NT2/D1 (cell line): ENCODE measurements at places on chromosomes 6 and 20.

DNA sequence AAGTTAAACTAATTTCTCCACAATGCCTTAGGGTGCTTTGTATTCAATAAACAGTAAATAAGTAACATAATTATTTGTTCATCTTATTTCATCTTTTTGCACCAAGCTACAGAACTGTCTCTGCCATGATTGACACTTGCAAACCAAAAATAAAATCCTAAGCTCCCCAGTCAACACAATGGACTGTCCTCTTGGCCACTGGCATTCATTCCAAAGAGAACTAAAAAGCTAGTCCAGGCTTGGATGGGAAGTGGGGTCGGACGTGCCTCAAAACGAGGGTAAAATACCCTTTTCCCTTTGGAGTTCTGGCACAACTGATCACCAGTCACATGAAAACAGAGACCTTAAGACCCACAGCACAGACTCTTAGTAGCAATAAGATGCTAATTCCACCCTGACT lies 66.4 kb upstream of the THBS2 start:
- no peak for DNase-seq

- no peak for DNase-seq
These were observed 80.4 kb upstream of the PMEPA1 start for GRCh38 chr20:57790176-57790575.

- DNase-seq = peak; percentile 62
These were observed 13.8 kb downstream of the UCKL1 start for GRCh38 chr20:63942250-63942951.

GRCh38 chr6:66226109-66226508 lies 519.1 kb upstream of the EYS start:
- DNase-seq = no peak

- DNase-seq = no peak
These were observed 116.4 kb downstream of the KIF6 start for GRCh38 chr6:39608652-39609345.

DNA sequence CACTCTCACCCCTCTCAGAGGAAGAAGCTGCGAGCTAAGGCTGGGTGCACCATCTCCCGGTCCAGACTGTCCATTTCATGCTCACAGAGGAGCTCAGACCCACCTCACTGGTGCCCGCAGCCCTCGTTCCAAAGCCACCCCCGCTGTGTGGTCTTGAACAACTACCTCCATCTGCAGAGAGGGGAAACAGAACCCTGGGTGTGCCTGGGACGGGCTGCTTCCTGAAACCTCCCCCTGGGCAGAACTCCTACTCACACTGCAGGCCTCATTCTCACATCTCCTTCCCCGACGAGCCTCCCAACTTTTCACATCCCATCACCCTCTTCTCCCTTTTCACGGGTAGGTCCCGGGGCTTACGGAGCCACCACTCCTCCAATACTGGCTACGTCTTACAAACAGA lies 18.1 kb downstream of the PMEPA1 start:
- no peak for DNase-seq

- DNase-seq = no peak
These were observed 16.9 kb downstream of the GPR31 start for GRCh38 chr6:167140589-167141474.

- no peak for DNase-seq
These were observed 240.1 kb downstream of the KCNQ5 start for GRCh38 chr6:72861935-72862432.

GRCh38 chr6:36618366-36619355 lies 24.5 kb downstream of the SRSF3 start:
- no peak for DNase-seq

DNA sequence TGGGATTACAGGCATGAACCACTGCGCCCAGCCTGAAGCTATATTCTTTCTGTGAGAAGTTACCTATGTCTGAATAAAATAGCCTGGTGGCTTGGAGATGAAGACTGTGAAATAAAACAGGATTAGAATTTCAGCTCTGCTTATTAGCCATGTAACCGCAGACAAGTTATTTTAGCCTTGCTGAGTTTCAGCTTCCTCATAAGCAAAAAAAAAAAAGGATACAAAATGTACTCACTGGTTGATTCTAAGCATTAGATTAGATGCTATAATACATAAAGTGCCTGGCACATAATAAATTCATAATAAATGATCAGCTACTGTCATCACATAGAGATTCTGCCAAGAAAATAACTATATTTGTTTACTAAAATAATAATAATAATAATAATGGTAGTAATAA lies 98.8 kb downstream of the EPB41L2 start:
- DNase-seq = no peak

GRCh38 chr6:1164600-1164999 lies 147.3 kb upstream of the FOXQ1 start:
- no peak for DNase-seq

- no peak for DNase-seq
These were observed 6.1 kb upstream of the LAMP5 start for GRCh38 chr20:9508240-9508661.

DNA sequence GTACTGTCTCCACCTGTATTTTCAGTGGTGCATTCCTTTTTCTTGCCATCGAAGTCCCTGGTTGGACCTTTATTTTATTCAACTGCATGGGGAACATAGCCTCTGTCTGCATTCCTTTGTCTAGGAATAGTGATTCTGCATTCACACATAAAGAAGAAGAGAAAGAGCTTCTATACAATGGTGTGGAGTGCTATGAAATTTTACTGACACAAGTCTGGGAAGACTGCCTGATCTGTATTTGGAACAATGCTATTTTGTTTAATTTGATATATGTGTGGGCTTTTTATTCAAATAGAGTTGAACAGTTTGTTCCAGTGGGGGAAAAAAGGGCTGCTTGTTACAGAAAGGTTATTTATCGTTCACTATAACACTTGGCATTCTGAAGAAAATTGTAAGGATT lies 375.7 kb upstream of the POU3F2 start:
- no peak for DNase-seq

- DNase-seq = no peak
These were observed 49.7 kb downstream of the TOP1 start for GRCh38 chr20:41078329-41078728.

- no peak for DNase-seq
These were observed 2.5 kb upstream of the TNFRSF6B start for GRCh38 chr20:63693733-63694583.

DNA sequence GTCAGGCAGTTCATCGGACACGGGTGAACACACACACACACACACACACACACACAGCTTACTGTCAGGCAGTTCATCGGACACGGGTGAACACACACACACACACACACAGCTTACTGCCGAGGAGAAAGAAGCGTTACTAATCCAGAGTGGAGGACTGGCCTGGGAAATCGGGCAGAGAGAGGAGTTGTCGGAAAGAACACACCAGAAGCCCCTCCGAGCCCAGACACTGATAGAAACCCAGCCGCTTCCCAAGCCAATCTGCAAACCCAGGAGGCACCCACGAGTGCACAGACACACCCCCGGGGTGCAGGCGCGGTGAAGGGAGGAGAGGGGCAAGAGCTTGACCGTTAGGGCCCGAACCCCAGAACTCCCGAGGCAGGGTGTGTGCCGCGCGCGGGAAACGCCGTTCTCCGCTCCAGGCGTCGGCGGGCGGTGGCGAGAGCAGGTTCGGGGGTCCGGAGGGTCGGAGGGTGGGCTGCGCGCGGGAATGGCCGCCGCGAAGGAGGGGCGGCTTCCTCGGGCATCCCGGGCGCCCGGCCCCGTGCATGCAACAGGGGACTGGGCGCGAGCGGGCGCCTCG lies 636 bp downstream of the ELOVL2 start:
- no peak for DNase-seq

DNA sequence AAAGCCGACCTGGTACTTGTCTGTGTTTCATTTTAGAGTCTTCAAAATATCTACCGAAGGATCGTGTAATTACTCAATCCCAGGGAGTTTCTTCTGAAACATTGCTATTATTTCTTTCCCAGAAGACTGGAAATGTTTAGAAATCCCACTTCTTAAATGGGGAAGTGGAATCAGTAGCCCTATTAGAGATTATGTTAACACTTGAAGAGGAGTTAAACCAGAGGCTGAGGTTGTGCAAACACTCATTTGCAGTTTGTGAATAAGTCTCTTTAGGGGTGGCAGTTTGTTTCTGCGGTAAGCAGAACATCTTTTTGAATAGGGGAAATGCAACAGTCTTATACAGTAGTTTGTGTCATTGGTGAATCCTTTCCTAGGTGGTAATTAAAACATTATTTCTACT lies 21.3 kb downstream of the DSP start:
- DNase-seq = no peak

DNA sequence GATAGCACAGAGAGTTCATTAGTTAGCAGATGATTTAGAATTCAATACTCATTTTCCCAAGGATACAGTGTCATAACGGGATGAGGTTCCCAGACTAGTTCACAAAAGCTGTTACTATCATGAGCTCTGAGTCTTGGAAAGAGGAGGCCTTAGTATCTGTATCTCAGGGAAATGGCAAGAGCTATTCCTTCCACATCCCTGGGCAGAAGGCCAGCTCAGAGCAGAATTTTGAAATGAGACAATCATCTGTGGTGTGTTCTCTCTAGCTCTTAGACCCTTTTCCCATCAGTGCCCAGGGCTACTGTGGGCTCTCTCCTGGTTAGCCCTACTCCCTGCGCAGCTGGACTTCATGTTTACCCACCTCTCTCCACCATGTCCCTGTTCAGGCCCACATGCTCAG lies 64.5 kb downstream of the JAG1 start:
- DNase-seq = no peak

GRCh38 chr6:151067684-151068596 lies 171.8 kb upstream of the AKAP12 start:
- no peak for DNase-seq

- DNase-seq = no peak
These were observed 113.6 kb downstream of the TSHZ2 start for GRCh38 chr20:53085720-53086119.

GRCh38 chr20:58682656-58683531 lies 9.7 kb upstream of the NPEPL1 start:
- no peak for DNase-seq

GRCh38 chr6:81088145-81088544 lies 664.3 kb downstream of the TENT5A start:
- DNase-seq = no peak

GRCh38 chr6:151068761-151069312 lies 170.9 kb upstream of the AKAP12 start:
- no peak for DNase-seq

GRCh38 chr6:85669735-85670194 lies 27.1 kb upstream of the SYNCRIP start:
- DNase-seq = peak; percentile 52

DNA sequence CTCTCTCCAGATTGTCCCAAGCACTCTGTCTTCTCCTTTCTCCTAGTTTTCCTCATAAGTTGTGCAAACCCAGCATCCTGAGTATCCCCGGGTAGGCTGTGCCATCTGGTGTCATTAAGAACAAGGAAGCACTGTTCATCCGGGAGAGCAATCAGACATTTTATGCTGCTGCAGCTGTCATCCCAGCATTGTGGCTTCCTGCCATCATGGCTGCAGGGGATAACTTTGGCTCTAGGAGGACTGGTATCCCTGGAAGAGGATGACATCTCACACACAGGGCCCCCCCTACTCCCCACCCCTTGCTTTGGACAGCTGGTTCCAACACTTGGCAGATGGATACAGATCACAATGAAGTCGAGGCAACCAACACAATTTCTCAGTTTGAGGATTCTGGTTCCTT lies 1195.1 kb upstream of the MAP3K7 start:
- DNase-seq = no peak

GRCh38 chr6:44225579-44226325 lies 2.4 kb downstream of the SLC29A1 start:
- DNase-seq = no peak

GRCh38 chr20:43863330-43863729 lies 51.3 kb upstream of the TOX2 start:
- no peak for DNase-seq

DNA sequence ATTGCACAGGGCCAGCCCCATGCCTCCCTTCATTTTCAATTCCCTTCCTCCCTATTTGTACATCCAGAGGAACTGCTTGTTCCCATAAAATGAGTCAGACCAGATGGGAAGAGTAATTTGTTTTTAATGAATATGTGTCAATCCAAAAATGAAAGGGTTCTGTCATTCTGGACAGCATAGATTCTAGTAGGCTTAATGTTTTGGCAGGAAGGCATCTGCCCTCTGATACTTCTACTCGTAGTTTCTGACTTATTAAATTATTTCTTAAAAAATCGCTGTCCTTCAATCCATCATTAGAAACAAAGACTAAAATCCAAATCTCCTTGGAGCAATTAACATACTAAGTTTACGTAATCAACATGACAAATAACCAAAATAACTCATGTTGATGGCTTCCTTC lies 665.5 kb downstream of the TENT5A start:
- no peak for DNase-seq

DNA sequence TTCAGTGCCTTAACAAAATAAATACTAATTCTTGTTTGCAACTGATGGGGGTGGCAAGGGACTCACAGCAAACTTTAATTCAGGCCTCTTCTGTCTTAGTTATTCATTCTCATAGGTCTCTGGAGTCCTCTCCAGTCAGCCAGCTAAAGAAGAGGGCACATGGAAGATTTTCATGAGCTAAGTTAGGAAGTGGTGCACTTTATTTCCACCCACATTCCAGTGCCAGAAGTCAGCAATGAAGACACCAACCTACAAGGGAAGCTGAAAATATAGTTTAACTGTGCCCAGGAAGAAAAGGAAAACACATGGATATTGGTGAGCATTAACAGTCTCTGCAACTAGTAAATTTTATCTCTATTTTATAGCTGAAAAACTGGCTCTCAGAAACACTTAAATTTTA lies 16.7 kb upstream of the IRAK1BP1 start:
- no peak for DNase-seq

DNA sequence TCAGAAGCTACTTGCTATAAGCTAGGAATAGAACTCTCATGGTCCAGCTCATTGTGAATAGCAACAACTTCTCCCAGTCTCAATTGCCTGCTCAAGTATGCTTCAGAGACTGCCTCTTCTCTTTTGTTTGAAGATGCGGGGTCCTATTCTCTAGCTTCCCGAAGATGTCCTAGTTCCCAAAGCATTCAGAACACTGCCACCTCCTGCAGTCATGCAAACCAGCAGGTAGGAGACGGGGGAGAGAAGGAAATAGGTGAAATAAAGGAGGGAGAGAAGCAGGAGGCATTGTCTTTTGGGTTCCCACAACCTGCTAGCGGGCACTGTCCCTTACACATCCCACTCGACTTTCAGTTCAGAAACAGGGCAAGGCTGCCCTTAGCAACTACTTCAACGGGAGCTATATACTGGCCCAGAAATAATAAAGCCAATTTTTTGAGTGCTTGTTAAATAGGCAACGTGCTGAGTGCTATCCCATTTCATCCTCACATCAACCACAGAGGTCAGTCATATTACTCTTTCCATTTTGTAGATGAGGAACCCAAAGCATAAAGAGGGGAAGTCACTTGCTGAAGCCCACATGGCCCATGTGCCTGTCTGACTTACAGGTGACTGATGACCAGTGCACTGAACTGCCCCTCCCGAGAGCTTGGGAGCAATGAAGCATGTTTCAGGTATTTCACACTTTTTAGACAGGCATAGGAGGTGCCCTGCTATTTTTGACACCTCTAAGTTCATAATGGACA lies 61.9 kb upstream of the ATXN1 start:
- DNase-seq = no peak

- DNase-seq = no peak
These were observed 53.3 kb upstream of the HFE start for GRCh38 chr6:26033941-26034354.

GRCh38 chr20:62201173-62202082 lies 18.6 kb downstream of the MTG2 start:
- no peak for DNase-seq

- DNase-seq = no peak
These were observed 9.7 kb downstream of the BTN3A1 start for GRCh38 chr6:26411751-26412150.
